Central memory CD8-positive, alpha-beta T cell (primary cell): ENCODE measurements at places on chromosomes 3 and 15.
A peak's percentile ranks its signal among the peaks of the same experiment; 100 is the strongest.

DNA sequence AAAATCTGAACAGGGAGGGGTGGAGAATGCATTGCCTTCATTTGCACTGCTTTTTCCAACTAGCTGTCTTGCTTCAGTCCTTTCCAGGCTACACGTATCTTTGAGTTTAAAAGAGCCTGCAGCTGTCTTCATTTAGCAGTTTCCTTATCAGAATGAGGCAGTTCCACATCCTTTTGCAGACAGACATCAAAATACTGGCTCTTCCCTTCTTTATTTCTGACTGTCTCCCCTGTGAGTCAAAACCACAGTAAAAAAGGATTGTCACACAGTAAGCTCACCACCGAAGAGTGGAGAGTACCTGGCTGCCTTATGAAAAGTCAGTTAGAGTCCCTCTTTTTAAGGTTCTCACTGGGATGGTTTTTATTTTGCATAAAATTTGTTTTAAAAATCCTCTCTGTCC, 205.5 kb upstream of the CD96 start:
- DNase-seq, result no peak

DNA sequence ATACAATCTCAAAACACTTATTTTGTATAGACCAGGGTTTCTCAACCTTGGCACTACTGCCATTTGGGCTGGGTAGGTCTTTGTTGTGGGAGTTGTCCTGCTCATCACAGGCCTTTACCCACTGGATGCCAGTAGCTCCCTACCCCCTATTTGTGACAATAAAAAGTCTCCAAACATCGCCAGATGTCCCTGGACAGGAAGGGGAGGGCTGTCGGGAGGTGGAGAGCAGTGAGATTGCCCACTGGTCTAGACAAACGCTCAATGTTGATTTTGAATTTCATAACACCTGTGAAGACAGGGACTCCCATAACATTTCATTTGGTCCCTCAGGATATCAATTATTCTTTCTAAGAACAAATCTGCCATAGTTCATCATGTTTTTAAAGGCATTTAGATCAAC, 151.7 kb upstream of the PTPRG start:
- no peak for DNase-seq

GRCh38 chr3:177528306-177529070, 331.2 kb upstream of the TBL1XR1 start:
- no peak for DNase-seq

GRCh38 chr3:16318176-16318575, 53.2 kb downstream of the OXNAD1 start:
- DNase-seq, result no peak

GRCh38 chr3:8723612-8724011, 10.0 kb upstream of the CAV3 start:
- no peak for DNase-seq

GRCh38 chr3:23748398-23749110, 57.2 kb upstream of the UBE2E1 start:
- no peak for DNase-seq

- DNase-seq, result no peak
These were observed 25.0 kb downstream of the MAP6D1 start for GRCh38 chr3:183800243-183800863.

GRCh38 chr3:10445561-10446175, 59.7 kb downstream of the ATP2B2 start:
- no peak for DNase-seq

- DNase-seq, result peak; percentile 17
These were observed 47.4 kb upstream of the CRTC3 start for GRCh38 chr15:90482124-90483011.

DNA sequence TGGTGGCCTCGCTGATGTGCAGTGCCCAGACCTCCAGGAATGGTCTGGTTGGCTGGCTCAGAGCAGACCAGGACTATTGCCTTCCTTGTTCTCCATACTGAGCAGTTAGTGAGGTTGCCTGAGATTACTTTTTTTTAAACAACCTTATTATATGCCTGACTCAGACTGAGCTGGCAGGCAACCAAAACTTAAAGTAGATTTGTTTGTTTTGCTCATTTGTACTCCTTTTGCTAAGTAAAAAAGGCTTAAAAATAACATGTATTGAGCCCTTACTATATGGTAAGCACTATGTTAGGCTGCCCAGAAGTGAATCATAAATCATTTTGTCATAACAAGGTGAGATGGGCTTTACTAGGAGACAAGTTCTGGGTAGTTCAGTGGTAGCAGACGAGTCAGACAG, 92.4 kb downstream of the GHSR start:
- DNase-seq, result no peak

- DNase-seq, result no peak
These were observed 1.2 kb downstream of the MEX3B start for GRCh38 chr15:82044373-82045178.

DNA sequence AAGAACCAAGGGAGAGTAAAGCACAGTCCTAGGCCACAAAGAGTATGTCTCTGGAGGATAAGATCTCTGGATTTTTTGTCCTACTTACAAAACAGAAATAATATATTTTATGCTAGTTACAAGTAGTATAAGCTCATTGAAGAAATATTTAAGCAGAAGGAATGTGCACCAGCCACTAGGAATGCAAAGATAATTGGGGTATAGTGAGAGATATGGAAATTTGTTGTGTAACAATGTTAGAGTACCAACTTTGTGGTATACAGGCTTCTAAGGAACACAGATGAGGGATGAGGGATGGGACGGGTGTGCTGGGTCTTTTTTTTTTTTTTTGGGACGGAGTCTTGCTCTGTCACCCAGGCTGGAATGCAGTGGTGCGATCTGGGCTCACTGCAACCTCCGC, 26.5 kb downstream of the AKAP13 start:
- DNase-seq, result no peak

- DNase-seq, result no peak
These were observed 227.6 kb upstream of the POU1F1 start for GRCh38 chr3:87503900-87504498.

DNA sequence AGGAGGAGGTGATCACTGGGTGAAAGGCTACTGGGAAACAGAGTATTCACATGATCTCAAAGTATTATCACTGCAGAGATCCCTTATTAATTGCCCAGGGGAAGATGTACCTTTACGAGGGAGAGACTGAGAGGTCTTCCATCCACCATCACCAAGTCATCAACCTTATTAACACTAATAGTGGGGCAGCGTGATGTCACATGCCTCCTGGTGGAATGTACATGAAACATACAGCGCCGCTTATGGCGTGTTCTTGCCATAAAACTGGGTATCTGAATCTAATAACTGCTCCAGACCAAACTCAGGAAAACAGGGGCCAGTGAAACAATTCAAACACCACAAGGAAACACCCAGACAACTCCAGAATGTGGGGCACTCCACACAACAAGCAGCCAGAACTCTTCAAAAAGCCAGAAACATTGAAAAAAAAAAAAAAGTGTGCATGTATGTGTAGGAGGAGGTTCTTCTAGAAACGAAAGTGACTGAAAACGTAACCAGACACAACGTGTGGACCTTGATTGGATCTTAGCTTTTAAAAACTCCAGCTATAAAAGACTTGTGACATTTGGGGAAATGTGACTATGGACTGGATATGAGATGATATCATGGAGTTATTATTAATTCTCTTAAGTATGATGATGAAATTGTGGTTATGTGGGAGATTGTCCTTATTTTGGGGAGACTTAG, 4.6 kb downstream of the STIMATE start:
- no peak for DNase-seq

DNA sequence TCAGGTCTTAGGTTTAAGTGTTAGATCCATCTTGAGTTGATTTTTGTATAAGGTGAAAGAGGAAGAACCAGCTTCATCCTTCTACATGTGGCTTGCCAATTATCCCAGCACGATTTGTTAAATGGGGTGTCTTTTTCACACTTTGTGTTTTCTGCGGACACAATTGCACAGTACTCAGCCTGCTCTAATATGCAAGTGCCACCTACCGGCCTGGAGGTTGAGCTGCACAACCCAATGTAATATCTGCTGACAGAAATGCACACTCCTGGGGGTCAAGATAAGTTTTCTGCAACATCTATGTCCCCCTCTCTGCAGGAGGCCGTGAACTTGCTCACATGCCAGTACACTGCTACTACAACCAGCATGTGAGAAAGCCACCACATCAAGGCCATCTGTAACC, 791.9 kb upstream of the ROBO1 start:
- DNase-seq, result no peak
